GM23338 (cell line): ENCODE measurements at places on chromosomes 12 and 14. TPM values are rescaled to one million over a fixed set of nuclear protein-coding genes. Genes with fewer than 3 reads are reported as not detected.

DNA sequence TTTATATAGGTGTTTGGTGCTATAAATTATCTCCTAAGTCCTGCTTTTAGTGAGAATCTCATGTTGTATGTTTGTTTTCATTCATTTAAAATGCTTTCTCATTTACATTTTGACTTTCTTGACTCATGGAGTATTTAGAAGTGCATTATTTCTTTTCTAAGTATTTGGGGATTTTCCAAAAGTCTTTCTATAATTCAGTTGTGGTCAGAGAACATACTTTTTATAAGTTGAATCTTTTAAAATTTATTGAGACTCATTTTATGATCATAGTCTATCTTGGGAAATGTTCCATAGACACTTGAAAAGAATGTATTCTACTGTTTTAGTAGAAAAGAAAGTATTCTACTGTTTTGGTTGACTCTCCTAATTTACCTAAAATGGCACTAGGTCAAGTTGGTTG, 168.2 kb downstream of the AKAP6 start:
- no peak overlapping the region for H3K4me3 ChIP-seq
- H3K27me3 ChIP-seq: no peaks in the 10 kb centered on the region
- no peaks in the 10 kb centered on the region for H3K36me3 ChIP-seq
- no peaks in the 10 kb centered on the region for H3K4me1 ChIP-seq

GRCh38 chr12:78194448-78194847, 363.8 kb downstream of the NAV3 start:
- no peaks in the 10 kb centered on the region for H3K36me3 ChIP-seq
- no peaks in the 10 kb centered on the region for H3K27me3 ChIP-seq
- no peak for DNase-seq
- H3K27ac ChIP-seq: no peak overlapping the region
- H3K4me3 ChIP-seq: no peak overlapping the region

GRCh38 chr14:64845878-64846277, 33.8 kb downstream of the SPTB start:
- no peaks in the 10 kb centered on the region for H3K27me3 ChIP-seq
- H3K36me3 ChIP-seq: no peaks in the 10 kb centered on the region
- no peak overlapping the region for H3K27ac ChIP-seq
- peak; percentile 46 for DNase-seq
- peaks cover 19% of the 10 kb centered on the region for H3K4me1 ChIP-seq

GRCh38 chr14:50379563-50379962, 17.1 kb downstream of the CDKL1 start:
- no peaks in the 10 kb centered on the region for H3K4me1 ChIP-seq
- H3K36me3 ChIP-seq: no peaks in the 10 kb centered on the region
- no peak for DNase-seq
- no peak overlapping the region for H3K4me3 ChIP-seq

- H3K36me3 ChIP-seq: peaks cover 5% of the 10 kb centered on the region; the same call in 1 of the 2 replicates
- DNase-seq: no peak
- H3K27ac ChIP-seq: no peak overlapping the region
- H3K27me3 ChIP-seq: no peaks in the 10 kb centered on the region
- H3K4me1 ChIP-seq: no peaks in the 10 kb centered on the region
Observed at GRCh38 chr14:106511006-106511799, 984.8 kb downstream of the TMEM121 start.

DNA sequence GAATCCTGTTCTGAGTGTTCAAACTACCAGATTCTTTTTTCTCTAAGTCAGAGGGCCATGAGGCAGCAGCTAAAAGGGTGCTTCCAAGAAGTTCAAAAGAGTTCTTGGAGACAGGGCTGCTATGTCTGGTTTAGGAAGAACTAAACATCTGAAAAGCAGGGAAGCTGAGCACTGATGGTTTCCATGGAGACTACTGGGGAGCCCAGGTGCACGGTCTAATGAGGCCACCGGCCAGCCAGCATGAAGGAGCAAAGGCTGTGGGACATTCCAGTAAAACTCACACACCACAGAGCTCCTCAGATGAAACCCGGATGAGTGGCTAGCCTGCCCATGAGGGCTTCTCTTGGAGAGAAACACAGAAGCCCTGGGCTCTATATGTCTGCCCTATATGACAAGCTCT, 97.3 kb downstream of the KCNK10 start:
- DNase-seq: peak; percentile 14
- H3K4me1 ChIP-seq: no peaks in the 10 kb centered on the region
- H3K27me3 ChIP-seq: no peaks in the 10 kb centered on the region
- H3K27ac ChIP-seq: no peak overlapping the region
- no peaks in the 10 kb centered on the region for H3K36me3 ChIP-seq

DNA sequence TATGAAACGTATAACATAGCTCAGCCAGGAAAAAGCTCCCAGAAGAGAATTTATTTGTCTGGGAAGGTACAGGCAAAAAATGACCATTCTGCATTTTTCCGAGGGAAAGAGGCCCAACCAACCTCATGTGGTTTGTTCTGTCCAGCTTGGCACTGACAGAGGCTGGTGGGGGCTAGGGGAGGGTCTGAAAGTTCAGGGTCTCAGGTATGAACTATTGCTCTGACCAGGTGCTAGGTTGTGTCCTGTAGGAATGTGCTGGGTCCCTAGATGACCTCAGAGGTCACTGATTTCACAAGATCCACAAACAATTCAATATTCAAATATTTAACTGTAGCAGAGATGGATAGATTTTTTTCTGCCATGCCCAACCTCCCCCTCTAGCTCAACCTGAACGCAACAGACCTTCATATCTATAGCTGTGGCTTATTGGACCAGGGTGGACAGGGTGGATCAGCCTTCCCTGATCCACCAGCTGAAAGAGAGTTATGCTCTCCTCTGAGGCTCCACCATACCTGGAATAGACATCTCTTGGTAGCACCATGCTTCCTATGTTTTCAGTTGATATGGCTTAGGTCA, 32.9 kb upstream of the IFT81 start:
- no peak overlapping the region for H3K4me3 ChIP-seq
- DNase-seq: no peak
- H3K4me1 ChIP-seq: no peaks in the 10 kb centered on the region
- H3K27me3 ChIP-seq: no peaks in the 10 kb centered on the region
- H3K36me3 ChIP-seq: no peaks in the 10 kb centered on the region

GRCh38 chr12:47449797-47450196, 256.0 kb downstream of the RPAP3 start:
- H3K4me1 ChIP-seq: no peaks in the 10 kb centered on the region
- no peaks in the 10 kb centered on the region for H3K27me3 ChIP-seq
- no peak overlapping the region for H3K4me3 ChIP-seq
- H3K27ac ChIP-seq: no peak overlapping the region
- no peaks in the 10 kb centered on the region for H3K36me3 ChIP-seq

DNA sequence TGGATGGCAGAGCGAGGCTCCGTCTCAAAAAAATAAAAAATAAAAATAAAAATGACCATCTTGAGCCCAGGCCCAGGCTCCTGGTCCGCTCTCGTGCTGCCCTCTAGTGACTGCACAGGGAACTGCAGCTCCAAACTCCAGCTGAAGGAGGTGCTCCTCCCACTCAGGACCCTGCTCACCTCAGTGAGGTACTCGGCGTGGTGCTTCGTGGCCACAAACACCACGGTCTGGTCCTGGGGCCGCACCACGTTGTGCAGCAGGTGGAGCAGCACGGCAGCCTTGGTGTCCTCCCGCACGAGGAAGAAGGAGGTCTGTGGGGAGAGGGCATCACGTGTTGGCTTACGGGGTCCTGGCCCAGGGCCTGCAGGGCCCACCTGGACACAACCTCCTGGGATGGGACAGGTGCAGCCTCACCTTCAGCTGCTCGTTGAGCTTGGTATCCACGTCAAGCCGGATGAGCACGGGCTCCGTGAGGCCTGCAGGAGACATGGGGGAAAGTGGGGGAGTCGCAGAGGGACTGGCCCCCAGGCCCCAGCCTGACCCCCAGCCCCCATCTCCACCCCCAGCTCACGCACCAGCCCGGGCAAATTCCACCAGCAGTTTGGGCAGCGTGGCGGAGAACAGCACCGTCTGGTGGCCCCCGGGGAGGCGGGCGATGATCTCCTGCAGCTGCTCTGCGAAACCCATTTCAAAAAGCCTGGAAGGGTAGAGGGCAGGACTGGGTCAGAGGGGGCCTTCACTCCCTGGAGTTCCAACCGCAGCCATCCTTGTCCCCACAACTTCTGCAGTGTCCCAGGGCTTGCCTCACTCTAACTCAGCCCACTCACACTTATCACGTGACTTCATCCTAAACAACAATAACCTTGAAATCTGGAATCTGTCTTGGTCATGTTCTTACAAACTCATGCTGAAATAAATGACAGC, 10.6 kb downstream of the DDX54 start:
- peak overlapping the region; percentile 59; the same call in 1 of the 2 replicates for H3K27ac ChIP-seq
- H3K4me3 ChIP-seq: no peak overlapping the region
- peak; percentile 78 for DNase-seq
- H3K36me3 ChIP-seq: peaks cover 64% of the 10 kb centered on the region
- no peaks in the 10 kb centered on the region for H3K27me3 ChIP-seq
- H3K4me1 ChIP-seq: no peaks in the 10 kb centered on the region

GRCh38 chr12:7712841-7713442, 1.7 kb downstream of the DPPA3 start:
- no peaks in the 10 kb centered on the region for H3K36me3 ChIP-seq
- H3K4me3 ChIP-seq: no peak overlapping the region
- H3K27ac ChIP-seq: no peak overlapping the region; the same call in 1 of the 2 replicates
- DNase-seq: peak; percentile 61
- peaks cover 21% of the 10 kb centered on the region for H3K4me1 ChIP-seq

GRCh38 chr12:2834581-2835491, at the start of gene NRIP2:
NRIP2 (minus strand) TSS chr12:2835035; CDS start chr12:2834983, 52 bp downstream.
- peaks cover 12% of the 10 kb centered on the region; the same call in 1 of the 2 replicates for H3K4me1 ChIP-seq
- peak within 1 kb of the TSS; percentile 36; the same call in 1 of the 2 replicates for H3K4me3 ChIP-seq
- H3K36me3 ChIP-seq: no peaks in the 10 kb centered on the region
- H3K27me3 ChIP-seq: no peaks in the 10 kb centered on the region
- DNase-seq: peak; percentile 63
- H3K27ac ChIP-seq: no peak within 1 kb of the TSS

GRCh38 chr14:97920201-97920600, 1123.0 kb downstream of the VRK1 start:
- no peaks in the 10 kb centered on the region for H3K36me3 ChIP-seq
- peaks cover 4% of the 10 kb centered on the region; the same call in 1 of the 2 replicates for H3K4me1 ChIP-seq
- no peak for DNase-seq
- H3K27ac ChIP-seq: no peak overlapping the region
- no peak overlapping the region for H3K4me3 ChIP-seq
- no peaks in the 10 kb centered on the region for H3K27me3 ChIP-seq

GRCh38 chr12:70251661-70252060, 8.4 kb downstream of the CNOT2 start:
- H3K27me3 ChIP-seq: no peaks in the 10 kb centered on the region
- H3K4me3 ChIP-seq: no peak overlapping the region
- no peaks in the 10 kb centered on the region for H3K36me3 ChIP-seq
- no peak for DNase-seq

GRCh38 chr12:40788276-40788675, 96.0 kb downstream of the CNTN1 start:
- no peaks in the 10 kb centered on the region for H3K27me3 ChIP-seq
- H3K27ac ChIP-seq: no peak overlapping the region
- H3K36me3 ChIP-seq: no peaks in the 10 kb centered on the region
- DNase-seq: peak; percentile 56
- H3K4me1 ChIP-seq: peaks cover 26% of the 10 kb centered on the region

DNA sequence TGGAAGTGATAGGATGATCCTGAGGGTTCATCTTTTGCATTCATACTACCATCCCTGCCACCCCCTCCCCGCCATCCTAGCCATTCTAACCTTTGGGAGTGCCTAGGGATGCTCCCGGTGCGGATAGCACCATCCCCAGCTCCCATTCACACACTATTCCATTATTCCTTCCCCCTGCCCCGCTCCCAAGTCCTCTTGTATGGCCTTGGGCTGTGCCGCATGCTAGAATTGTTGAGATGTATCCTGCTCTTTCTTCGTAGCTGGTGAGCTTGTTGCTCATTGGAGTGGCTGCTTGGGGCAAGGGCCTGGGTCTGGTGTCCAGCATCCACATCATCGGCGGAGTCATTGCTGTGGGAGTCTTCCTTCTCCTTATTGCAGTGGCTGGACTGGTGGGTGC, 644 bp downstream of the TSPAN31 start:
- DNase-seq: no peak
- H3K4me1 ChIP-seq: peaks cover 3% of the 10 kb centered on the region; the same call in 1 of the 2 replicates
- peak overlapping the region; percentile 68; the same call in 1 of the 2 replicates for H3K27ac ChIP-seq
- H3K4me3 ChIP-seq: peak overlapping the region; percentile 67
- peaks cover 19% of the 10 kb centered on the region for H3K36me3 ChIP-seq
- H3K27me3 ChIP-seq: peaks cover 35% of the 10 kb centered on the region

GRCh38 chr14:76958980-76959710, 69.4 kb downstream of the IRF2BPL start:
- no peaks in the 10 kb centered on the region for H3K36me3 ChIP-seq
- H3K27me3 ChIP-seq: no peaks in the 10 kb centered on the region
- H3K4me1 ChIP-seq: peaks cover 71% of the 10 kb centered on the region
- no peak overlapping the region for H3K4me3 ChIP-seq

GRCh38 chr12:49264466-49264872, 413 bp upstream of the TUBA1C start:
- peaks cover 12% of the 10 kb centered on the region; the same call in 1 of the 2 replicates for H3K4me1 ChIP-seq
- no peak overlapping the region for H3K27ac ChIP-seq
- peak overlapping the region; percentile 99 for H3K4me3 ChIP-seq
- DNase-seq: no peak
- peaks cover 6% of the 10 kb centered on the region; the same call in 1 of the 2 replicates for H3K27me3 ChIP-seq

DNA sequence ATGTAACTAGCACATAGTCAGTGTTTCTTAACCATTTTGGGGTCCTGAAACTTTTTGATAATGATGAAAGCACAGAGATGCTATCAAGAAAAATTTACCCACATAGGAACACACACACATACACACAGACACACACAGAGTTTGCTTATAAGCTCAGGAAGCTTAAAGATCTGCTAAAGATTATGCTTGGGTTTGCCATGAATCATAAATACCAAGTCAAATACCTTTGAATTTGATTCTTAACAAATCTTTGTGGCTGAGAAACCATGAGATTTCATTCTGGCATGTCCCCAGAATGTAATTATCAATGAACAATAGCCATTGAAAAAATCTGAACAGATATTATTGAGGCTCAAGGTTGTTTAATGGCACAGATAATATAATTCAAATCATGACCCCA, 89.2 kb downstream of the NTS start:
- H3K4me1 ChIP-seq: no peaks in the 10 kb centered on the region
- H3K36me3 ChIP-seq: no peaks in the 10 kb centered on the region
- no peaks in the 10 kb centered on the region for H3K27me3 ChIP-seq

Gene LMNTD1
- total RNA-seq: not detected in 2 replicates

Gene OTOGL
- total RNA-seq: 0.35 and 0.66 TPM in 2 replicates

Gene TAS2R14
- total RNA-seq: 4.9 and 5.9 TPM in 2 replicates

Gene PCK2
- total RNA-seq: 103 and 112 TPM in 2 replicates

Gene MBIP
- total RNA-seq: 24.4 TPM in 2 replicates

Gene SPATA7
- 11.7 and 16.5 TPM in 2 replicates for total RNA-seq

Gene DLGAP5
- total RNA-seq: 106 and 110 TPM in 2 replicates

Gene NKX2-1
- total RNA-seq: not detected in 2 replicates
